ENCODE measurements at places on chromosomes 1 and 21.

GRCh38 chr1:77513839-77514763 lies 168.4 kb downstream of the ZZZ3 start:
- DNase-seq = no peak

DNA sequence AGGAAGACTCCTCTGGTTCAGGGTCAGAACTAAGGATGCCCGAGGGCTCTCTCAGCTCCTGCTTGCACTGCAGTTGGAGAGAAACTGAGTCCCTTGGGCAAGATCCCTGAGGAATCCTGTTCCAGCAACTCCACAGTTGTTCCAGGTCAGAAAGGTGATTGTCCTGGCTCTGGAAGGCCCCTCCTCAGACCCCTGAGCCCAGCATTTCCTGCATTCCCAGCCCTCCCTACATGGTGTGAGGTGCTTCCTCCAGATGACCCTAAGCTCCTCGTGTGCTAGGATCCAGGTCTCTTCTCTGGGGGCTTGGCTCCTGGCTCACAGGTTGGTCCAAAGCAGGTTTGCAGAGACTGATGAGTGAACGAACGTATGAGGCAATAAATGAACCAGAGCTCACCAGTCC lies 11.5 kb downstream of the LDLRAD1 start:
- no peak for DNase-seq

DNA sequence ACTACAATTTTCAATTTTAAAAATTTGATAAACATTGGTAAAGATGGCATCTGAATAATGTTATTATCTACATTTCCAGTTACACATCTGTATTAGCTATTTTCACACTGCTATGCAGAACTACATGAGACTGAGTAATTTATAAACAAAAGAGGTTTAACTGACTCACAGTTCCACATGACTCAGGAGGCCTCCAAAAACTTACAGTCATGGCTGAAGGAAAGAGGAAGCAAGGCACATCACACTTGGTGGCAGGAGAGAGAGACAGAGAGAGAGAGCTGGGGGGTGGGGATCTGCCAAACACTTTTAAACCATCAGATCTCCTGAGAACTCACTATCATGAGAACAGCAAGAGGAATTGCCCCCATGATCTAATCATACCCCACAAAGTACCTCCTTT lies 850.0 kb downstream of the LTN1 start:
- no peak for DNase-seq

- no peak for DNase-seq
Observed at GRCh38 chr1:169051171-169051570, 55.3 kb upstream of the ATP1B1 start.

- DNase-seq = no peak
Observed at GRCh38 chr1:150176593-150176992, 26.9 kb downstream of the PLEKHO1 start.

DNA sequence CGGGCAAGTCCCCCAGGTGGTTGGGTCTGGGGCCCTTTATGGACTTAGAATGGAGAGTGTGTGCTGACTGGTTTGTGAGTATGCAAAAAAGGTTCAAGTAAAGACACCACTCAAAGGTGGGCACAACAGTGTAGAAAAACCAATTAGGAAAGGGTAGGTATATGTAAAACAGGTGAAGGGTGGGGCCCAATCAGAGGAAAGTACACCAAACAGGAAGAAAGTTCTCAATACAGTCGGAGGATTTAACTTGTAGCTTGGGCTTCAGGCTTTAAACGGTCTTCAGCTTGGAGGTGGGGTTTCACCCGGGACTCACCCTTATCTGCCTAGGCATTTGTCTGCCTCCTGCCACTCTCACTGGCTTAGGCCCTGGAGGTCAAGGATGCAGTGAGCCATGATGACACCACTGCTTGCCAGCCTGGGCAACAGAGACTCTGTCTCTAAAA lies 6.8 kb upstream of the PUM1 start:
- no peak for DNase-seq

GRCh38 chr1:9153152-9153551 lies 24.2 kb upstream of the GPR157 start:
- DNase-seq = no peak
